ENCODE measurements at places on chromosomes 1 and 21. TPM values are rescaled to one million over a fixed set of nuclear protein-coding genes. Genes with fewer than 3 reads are reported as not detected.
A peak's percentile ranks its signal among the peaks of the same experiment; 100 is the strongest.

DNA sequence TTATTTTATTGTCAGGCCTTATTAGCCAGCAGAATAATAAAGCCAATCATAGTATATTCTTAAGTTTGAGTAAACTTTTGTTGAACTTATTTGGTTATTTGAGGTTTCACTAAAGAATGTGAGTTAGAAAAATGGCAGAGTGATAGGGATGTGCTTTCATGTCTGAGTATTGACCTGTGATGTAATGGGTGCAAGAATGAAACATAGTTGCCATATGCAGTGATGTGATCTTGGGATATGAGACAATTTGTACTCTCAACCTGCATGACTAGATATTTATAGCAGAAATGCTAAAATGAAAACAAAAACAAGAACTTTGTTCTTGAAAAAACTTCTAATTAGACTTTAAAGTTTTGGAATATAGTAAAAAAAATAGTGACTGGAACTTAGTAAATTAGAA, 97.9 kb downstream of the DISP1 start:
- DNase-seq: no peak

The TGFB2 gene
- 17.9 TPM for polyA plus RNA-seq

GRCh38 chr1:56424744-56425493, 154.4 kb downstream of the PLPP3 start:
- DNase-seq: no peak

GRCh38 chr1:160862203-160863060, at the start of gene CD244:
CD244 (minus strand) TSS chr1:160862887; CDS start chr1:160862677, 210 bp downstream.
- DNase-seq: no peak

DNA sequence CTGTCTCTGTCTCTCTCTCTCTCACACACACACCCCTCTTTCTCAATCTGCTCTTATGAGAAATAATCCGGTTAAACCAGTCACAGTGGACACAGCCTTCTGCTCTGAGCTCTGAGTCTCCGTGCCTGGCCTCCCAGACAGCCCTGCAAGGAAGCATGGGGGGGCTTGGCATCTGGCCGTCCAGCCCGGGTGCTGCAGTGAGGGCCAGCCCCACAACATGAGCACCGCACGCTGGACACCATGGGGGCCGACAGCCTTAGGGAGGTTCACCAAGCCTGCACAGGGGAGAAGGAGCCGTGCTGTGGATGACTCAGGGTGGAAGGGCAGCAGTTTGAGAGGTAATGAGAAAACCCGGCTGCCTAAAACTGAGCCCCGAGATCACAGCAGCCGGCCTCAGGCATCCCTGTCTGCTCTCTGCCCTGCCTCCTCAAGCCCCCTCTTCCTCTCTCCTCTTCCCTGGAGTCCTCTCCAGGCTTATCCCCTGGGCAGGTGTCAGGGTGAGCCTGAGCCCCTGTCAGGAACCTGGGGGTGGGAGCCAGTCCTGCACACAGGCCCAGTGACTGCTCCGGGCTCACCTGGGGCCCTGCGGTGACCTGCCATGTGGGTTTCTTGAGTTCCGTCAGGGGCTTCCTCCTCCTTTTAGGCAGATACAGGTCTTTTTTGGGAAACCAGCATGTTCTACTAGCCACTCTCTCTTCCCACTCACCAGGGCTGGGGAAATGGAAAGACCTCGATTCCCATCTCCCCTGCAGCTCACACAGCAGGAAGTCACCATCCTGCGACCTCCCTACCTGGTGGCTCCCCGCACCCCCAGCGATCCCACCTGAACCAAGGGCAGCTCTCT, 92.8 kb downstream of the ITPKB start:
- no peak for DNase-seq

DNA sequence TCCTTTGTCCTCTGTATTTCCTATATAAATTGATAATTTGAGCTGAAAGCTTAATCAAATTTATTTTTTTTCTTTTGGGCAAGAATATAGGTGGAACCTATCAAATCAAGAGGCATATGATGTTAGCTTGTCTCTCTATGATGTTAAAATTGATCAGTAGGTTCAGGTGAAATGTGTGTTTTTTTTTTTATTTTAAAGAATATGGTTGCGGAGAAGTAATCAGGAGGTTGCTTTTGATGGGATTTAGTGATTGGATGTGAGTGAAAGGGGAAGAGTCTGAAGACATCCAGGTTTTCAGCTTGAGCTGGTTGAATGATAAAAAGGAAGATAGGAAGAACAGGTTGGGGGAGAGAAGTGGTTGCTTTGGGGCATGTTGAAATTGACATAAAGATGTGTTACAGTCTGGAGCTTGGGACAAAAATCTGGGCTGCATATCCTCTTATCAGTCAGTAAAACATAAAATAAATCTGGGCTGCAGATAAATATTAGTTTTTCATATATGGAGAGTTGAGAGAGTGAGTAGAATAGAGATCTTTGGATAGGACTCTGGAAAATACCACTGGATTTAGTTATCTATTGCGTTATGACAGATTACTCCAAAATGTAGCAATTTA, 5.1 kb downstream of the OSBPL9 start:
- DNase-seq: no peak

DNA sequence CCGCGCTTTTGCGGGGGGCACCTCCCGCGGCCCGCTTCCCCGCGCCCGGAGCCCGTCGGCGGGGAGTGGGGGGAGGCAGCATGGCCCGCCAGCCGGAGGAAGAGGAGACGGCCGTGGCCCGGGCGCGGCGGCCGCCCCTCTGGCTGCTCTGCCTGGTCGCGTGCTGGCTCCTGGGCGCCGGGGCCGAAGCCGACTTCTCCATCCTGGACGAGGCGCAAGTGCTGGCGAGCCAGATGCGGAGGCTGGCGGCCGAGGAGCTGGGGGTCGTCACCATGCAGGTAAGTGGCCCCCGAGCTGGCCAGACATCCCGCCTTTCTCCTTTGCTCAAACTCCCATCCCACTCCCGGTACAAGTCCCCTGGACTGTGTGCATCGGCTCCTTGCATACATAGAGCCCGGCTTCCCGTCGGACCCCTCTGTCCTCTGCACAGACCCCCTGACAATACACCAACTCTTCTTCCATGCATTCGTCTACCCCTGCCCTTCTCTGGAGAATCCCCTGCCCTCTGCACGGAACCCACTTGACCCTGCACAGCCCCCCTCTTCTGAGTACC, 812 bp downstream of the CACHD1 start:
- peak; percentile 29 for DNase-seq

- DNase-seq: no peak
These were observed 2.2 kb upstream of the ANGPTL7 start for GRCh38 chr1:11187000-11187399.

The NLRP3 gene
- polyA plus RNA-seq: 0.67 TPM

DNA sequence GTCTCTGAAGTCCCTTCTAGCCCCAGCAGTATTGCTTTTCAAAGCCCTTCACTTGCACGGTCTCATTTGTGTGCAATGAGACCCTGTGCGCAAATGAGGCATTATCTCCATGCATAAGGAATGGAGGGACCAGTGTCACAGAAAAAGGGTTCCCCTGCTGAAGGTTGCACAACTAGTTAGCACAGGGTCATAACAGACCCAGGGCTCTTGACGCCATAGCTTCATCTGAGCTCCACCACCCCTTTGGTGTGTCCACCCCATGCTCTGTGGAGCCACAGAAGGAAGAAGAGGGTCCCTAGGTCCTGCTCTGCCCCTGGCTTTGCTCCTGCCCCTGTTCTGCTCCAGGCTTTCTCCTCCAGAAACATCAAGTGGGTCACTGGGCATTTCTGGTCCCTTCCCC, 12.6 kb downstream of the SH2D2A start:
- no peak for DNase-seq

DNA sequence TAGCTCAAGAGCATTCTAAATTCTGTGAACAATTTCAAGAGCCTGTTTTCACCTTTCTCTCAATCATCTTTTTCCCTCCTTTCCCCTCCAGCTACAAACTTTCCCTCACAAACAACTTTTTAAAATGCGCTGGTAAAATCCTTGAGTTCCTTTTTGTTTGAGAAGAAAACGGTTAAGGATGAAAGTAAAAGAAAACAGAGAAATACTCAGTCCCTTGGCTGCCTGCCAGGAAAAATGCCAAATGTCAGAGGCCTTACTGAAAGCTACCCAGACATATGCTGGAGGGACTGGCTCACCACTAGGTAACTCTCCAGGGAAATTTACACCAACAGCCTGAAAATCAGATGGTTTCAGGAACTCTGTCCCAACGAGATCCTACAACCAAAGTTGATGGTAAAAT, 11.0 kb upstream of the SERBP1 start:
- no peak for DNase-seq

GRCh38 chr1:170145770-170146676, at the start of gene NTMT2:
NTMT2 (plus strand) TSS chr1:170145959; CDS start chr1:170146108, 149 bp downstream.
- DNase-seq: no peak

The ZNF593OS gene
- polyA plus RNA-seq: 1.2 TPM

- no peak for DNase-seq
These were observed 833.3 kb upstream of the PRMT6 start for GRCh38 chr1:106223213-106223612.

DNA sequence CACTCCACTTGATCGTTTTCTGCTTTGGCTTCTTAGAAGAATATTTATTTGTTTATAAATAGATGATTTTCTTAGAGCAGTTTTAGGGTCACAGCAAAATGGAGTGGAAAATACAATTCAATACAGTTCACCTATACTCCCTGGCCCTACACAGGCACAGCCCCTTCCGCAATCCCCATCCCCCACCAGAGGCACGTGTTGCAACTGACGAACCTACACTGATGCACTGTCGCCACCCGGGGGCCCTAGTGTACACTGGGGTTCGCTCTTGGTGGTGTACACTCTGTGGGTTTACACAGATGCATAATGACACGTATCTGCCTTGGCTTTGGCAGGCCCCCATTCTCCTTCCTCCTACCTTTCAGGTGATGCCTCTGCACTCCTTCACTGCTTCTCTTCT, 8.0 kb downstream of the ECHDC2 start:
- no peak for DNase-seq

The TCP10L gene
- 1.7 TPM for polyA plus RNA-seq

The USH2A gene
- polyA plus RNA-seq: 0.24 TPM

- no peak for DNase-seq
These were observed 11.4 kb upstream of the RGS16 start for GRCh38 chr1:182615468-182616129.

The CLDN17 gene
- not detected for polyA plus RNA-seq

DNA sequence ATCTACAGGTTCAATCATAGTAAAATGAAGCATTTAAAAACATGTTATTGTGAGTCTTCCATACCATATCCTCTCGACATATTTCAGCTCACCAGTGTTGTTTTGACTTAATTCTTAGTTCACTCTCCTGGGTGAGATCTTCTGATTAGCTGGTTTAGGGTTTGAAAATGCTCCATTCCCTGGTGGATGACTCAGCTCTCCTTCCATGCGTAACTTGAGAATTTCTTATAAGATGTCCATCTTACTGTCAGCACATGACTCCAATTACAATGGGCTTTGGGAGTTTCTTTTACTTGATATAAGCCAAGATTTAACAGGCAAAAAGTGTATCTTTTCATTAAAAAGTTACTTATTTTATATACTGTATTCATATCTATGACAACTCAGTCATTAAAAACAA, 476.5 kb downstream of the BRINP3 start:
- DNase-seq: no peak

GRCh38 chr1:154767315-154768240, 102.5 kb downstream of the KCNN3 start:
- no peak for DNase-seq

- DNase-seq: no peak
These were observed 6.4 kb downstream of the SELENON start for GRCh38 chr1:25806418-25806817.

DNA sequence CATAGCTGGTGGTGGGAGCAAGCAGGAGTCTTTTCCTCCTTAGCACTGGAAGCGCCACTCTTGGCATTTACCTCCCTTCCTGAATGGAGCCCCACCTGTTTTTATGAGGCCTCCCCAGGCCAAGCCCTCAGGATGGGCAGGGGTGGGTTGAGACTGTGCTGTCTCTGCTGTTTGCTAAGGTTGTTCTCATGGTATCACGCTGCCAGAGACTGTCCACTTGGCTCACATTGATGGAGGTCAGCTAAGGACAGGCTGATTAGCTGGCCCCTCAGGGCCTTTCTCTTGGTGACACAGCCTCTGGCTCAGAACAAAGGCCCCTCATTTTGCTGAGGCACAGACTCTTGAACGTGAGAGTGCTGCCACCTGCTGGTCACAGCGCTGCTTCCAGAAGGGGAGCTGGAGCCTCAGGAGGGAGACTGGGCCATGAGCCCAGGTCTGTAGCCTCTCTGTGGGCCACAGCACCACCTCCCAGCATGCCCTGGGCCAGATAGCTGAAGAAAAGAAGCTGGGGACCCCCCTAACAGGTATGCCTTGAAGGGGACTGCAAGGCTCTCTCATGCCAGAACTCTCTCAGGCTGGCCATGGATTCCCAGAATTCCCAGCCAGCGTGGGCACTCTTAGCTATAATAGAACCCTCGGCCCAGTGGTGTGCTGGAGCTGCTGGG, 85.6 kb downstream of the CD58 start:
- DNase-seq: peak; percentile 77

- DNase-seq: no peak
These were observed 225.9 kb upstream of the POU3F1 start for GRCh38 chr1:38272515-38272914.

The CD5L gene
- not detected for polyA plus RNA-seq

DNA sequence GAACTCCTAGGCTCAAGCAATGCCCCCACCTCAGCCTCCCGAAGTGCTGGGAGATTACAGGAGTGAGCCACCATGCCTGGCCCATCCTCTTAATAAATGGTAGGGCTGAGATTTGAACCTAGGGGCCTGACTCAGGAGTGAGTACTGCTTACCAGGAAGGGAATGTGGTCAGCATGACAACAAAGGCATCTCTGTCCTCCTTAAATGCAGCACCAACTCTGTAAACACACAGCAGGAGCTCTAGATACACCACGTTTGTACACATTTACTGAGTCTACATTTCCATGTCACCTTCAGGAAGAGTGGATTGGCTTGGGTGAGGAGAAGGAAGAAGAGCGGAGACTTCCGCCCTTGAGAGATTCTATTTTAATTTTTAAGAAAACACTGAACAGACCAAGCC, 38.5 kb downstream of the HIVEP3 start:
- DNase-seq: no peak

GRCh38 chr1:89918127-89918793, 76.7 kb upstream of the ZNF326 start:
- DNase-seq: no peak

The PCNX2 gene
- 12.3 TPM for polyA plus RNA-seq

DNA sequence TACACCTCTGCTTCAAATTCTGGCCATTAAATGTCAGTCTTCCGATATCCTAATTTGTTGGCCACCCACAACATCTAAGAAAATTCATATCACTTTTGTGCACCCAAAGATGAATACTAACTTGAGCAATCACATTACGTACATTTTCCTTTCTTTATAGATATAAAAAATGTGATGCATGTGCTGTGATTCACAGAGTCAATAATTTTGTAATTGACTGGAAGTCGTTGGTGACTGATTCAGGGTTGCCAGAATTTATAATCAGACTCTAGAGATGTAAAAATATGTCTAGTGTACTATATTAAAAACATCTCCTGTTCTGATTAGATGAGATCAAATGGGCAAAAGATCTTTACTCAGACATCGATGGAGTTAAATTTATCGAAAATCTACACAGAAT, 150.0 kb upstream of the KCTD3 start:
- no peak for DNase-seq
